ENCODE measurements at places on chromosomes 1 and 21. TPM values are rescaled to one million over a fixed set of nuclear protein-coding genes. Genes with fewer than 3 reads are reported as not detected.

DNA sequence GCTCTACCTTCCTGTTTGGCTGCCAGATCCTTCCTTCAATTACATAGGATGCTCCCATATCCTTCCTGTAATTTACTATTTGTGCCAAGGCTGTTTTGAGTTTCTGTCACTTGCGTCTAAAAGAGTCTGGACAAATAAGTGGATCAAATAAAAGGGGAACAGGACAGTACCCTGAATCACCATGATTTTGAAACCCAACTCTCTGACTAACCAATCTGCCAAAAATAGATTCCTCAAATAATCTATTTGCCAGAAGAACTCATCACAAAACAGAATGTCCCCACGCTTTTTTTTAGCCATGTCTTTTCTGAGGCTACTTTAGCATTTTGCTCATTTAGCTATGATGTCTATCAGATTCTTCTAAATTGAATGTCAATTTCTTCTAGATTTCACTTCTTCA lies 392.6 kb downstream of the NTNG1 start:
- H3K4me1 ChIP-seq: no peaks in the 10 kb centered on the region
- no peak overlapping the region for H3K4me3 ChIP-seq
- no peak overlapping the region for H3K27ac ChIP-seq
- no peak for DNase-seq
- H3K27me3 ChIP-seq: no peaks in the 10 kb centered on the region

CFAP107 gene
- total RNA-seq: not detected

GRCh38 chr21:37700641-37701202 lies 215.5 kb downstream of the KCNJ6 start:
- no peaks in the 10 kb centered on the region for H3K4me1 ChIP-seq
- DNase-seq: peak; percentile 40
- no peak overlapping the region for H3K27ac ChIP-seq
- peaks cover 8% of the 10 kb centered on the region for H3K27me3 ChIP-seq
- no peaks in the 10 kb centered on the region for H3K36me3 ChIP-seq
- no peak overlapping the region for H3K4me3 ChIP-seq

DNA sequence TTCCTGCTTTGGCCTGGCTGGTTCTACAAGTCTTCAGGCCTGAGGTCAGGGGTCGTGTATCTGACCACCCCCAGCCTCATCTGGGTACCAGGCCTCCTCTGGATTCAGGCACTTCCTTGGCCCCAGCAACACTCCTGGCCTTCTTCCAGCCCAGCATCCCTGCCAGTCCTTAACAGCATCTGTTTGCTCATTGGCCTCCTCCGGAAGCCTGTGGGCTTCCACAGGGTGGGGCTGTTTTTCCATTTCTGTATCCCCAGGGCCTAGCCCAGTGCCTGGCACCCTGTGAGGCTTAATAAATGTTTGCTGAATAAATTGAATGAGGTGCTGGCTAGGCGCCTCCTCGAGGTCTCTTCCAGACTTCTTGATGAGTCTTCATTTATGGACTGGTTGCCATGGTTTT lies 21.5 kb upstream of the GPR37L1 start:
- no peak for DNase-seq
- H3K4me3 ChIP-seq: no peak overlapping the region
- no peak overlapping the region for H3K27ac ChIP-seq
- H3K36me3 ChIP-seq: no peaks in the 10 kb centered on the region
- no peaks in the 10 kb centered on the region for H3K4me1 ChIP-seq

- H3K27me3 ChIP-seq: no peaks in the 10 kb centered on the region
- no peak overlapping the region for H3K27ac ChIP-seq
- peak; percentile 27 for DNase-seq
- no peak overlapping the region for H3K4me3 ChIP-seq
- H3K36me3 ChIP-seq: no peaks in the 10 kb centered on the region
Measured at GRCh38 chr1:56188221-56188620, 391.1 kb downstream of the PLPP3 start.

OR2M3 gene
- not detected for total RNA-seq

CCNL2 gene
- 59.9 TPM for total RNA-seq

GRCh38 chr21:35783721-35784120 lies 276.6 kb downstream of the SETD4 start:
- peaks cover 11% of the 10 kb centered on the region for H3K4me1 ChIP-seq
- no peaks in the 10 kb centered on the region for H3K36me3 ChIP-seq
- no peak for DNase-seq
- H3K27ac ChIP-seq: no peak overlapping the region
- H3K27me3 ChIP-seq: no peaks in the 10 kb centered on the region

DNA sequence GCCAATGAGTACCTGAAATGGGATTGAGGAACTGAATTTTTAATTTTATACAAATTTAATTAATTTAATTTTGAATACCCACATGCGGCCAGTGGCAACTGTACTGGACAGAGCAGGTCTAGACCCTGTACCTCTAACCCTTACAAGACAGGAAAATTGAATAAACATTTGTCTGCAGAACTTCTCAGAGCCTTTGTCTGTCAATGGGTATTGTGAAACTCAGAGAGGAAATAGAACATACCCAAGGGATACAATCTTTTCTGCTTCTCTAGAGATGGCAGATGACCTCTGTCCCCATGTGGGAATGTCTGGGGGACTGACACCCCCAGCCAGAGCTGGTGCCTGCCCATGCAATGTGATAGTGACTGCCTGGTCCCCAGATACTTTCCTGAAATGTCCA lies 220.6 kb downstream of the TM2D1 start:
- no peak overlapping the region for H3K27ac ChIP-seq
- no peak for DNase-seq
- H3K4me1 ChIP-seq: no peaks in the 10 kb centered on the region
- H3K4me3 ChIP-seq: no peak overlapping the region

- H3K4me1 ChIP-seq: no peaks in the 10 kb centered on the region
- H3K27ac ChIP-seq: no peak overlapping the region
- peaks cover 81% of the 10 kb centered on the region for H3K36me3 ChIP-seq
- no peaks in the 10 kb centered on the region for H3K27me3 ChIP-seq
Measured at GRCh38 chr1:11245904-11246719, 16.2 kb downstream of the MTOR start.
